B cell (primary cell): ENCODE measurements at places on chromosomes 11 and 22. TPM values are rescaled to one million over a fixed set of nuclear protein-coding genes. Genes with fewer than 3 reads are reported as not detected.

GRCh38 chr22:49894322-49895054, 23.8 kb downstream of the ALG12 start:
- no peak for DNase-seq

The POTEH gene
- polyA plus RNA-seq, result 0.24 TPM in 1 of 2 replicates, not detected in the other

DNA sequence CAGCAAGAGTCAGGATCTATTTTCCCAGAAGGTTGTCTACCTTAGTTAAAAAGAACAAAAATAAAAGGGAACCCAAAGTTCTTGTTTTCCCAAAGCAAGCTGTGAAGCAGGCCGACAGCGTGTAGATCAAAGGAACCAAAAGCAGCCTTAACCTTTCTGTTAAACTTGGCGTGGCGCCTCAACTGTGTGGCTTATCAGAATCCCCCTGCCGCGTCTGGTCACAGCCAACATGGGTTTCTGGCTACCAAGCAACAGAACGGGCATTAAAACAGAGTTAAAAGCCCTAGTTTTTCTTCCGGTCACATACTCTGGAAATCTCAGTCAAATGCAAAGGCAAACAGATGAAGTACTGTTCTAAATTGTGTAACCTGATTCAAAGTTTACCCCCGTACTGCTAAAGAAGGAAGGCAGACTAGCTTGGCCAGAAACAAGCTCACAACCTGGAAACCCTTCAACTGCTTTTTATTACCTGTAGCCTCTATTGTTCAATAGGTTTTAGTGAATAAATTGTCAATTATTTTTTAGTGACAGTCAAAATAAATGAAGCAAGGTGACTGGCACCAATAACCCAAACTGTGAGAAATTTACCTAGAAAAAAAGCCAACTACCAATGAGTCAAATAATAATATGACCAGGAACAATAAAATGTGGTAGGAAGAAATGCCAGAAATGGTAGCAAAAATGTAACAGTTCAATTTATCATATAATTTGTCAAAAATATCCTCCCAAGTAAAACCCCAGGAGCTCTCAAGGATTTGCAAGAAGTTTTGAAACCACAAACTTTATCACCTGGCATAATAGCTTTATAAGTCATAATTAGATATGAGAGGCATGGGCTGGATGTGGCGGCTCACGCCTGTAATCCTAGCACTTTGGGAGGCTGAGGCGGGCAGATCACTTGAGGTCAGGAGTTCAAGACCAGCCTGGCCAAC, 21.4 kb downstream of the CHKA start:
- peak; percentile 28 for DNase-seq

DNA sequence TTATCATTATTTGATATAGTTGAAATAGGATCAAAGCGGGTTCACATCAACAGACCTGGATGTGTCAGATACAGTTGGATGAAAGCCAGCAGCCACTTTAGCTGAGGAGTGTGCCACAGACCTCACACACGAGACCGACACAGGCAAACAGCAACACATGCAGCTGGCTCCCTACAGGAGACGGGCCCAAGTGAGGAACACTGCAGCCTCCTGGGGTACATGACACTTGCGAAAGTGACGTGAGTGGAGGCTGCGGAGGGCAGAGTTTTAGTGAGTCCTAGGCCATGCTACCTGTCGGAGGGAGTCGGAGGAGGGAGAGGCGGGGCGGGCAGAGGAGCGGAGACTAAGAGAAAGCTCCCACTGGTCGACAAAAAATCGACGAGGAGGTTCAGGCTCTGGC, 100.9 kb upstream of the BID start:
- DNase-seq, result no peak

DNA sequence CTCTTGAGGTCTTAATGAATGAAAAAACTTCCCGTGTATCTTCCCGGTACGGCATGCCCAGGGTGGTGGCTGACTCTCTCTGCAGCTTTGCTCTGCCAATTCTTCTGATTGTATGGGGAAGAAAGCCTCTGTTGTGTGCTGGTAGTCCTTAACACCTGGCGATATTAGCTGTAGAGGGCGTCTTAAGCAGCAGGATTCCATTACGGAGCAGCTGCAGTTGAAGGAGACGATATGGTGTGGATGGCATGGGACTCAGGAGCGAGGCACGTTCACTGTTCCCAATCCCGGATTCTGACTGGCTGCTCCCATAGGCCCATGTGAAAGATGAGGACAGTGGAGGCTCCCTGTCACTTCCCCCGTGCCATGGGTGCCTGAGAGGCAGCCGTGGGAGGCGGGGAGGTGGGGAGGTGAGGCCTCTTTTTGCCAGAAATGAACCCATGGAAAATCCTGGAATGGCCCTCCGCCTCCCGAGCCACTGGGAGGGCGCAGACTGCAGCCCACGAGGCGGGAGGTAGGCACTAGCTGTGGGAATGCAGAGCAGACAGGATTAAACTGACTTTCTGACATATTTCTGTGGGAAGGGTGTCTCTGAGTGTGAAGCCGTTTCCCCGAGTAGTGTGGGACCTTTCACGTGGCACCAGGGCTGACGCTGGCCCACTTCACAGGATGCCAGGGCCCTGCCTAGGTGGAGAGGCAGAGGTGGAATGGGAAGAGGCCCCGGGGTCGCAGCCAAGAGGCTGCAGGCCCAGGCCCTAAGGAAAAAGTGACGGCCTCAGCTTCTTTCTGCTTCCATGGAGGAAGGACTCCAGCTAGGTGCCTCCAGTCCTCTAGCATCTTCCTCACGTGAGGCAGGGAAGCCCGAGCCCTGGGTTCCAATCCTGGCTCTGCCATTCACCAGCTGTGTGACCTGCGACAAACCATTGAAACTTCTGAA, 121.4 kb upstream of the CD82 start:
- no peak for DNase-seq

DNA sequence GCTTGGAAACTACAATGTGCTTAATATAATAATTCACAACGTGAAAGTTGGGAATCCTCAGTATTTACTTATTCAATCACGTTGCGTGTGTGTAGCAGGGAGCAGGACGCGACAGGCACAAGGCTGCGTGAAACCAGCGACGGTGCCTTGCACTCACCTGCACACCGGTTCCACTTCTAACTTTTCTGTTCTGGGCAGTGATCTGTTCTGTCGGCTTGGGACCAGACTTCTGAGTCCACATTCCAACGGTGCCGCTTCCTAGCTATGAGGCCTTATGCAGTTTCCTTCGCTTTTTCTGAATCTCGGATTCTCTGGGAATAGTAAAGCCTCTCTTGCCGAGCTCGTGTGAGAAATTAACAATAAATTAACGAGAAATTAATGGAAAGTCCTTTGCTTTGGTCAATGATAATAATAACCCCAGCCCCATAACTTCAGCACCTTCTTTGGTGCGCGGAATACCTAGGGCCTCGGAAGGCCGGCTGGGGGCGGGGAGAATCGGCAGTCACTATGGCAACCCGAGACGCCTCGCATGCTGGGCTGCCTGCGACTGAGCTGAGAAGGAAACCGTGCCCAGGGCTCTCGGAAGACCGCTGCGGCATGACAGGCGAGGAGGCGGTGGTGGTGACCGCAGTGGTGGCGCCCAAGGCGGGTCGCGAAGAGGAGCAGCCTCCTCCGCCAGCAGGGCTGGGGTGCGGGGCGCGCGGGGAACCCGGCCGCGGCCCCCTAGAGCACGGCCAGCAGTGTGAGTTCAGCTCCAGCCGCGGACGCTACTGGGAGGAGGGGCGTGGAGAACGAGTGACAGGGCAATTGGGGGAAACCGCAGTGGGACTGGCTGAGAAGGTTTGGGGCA, at the start of gene C11orf97:
C11orf97 (plus strand) TSS at position 530 of the 850 bp plus-strand sequence; CDS start at position 598, 68 bp downstream.
- DNase-seq, result peak; percentile 55

DNA sequence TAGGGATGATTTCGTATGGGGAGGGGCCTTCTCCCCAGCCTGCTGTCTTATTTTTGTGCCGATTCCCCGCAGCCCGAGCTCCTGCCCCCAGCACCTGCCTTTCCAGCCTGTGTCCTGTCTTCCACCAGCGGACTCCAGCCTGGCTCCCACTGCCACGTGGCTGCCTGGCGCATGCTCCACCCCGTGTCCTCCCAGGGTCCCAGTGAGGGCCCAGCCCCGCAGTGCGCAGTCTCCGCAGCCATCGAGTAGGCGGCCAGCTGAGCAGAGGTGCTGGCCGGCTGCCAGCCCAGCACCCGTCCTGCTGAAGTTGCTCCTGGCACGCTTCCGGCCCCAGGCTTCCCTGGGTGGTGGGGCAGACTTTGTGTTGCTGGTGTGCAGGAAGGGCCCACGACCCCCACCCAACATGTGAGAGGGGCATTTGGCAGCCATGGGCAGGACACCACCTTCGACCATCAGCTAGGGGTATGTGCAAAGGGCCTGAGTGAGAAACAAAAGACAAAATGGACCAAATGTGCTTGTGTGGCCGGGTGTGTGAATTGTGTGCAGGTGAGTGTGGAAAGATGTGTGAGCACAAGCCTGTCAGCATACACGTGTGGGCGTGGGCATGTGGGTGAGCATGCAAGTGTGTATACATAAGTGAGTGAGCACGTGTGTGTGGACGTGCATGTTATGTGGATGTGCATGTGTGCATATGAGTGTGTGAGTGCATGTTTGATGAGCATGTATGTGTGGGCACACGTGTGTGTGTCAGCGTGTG, 55.9 kb downstream of the RTN4R start:
- DNase-seq, result no peak

The DUSP8 gene
- 7.2 and 24.0 TPM in 2 replicates for polyA plus RNA-seq

DNA sequence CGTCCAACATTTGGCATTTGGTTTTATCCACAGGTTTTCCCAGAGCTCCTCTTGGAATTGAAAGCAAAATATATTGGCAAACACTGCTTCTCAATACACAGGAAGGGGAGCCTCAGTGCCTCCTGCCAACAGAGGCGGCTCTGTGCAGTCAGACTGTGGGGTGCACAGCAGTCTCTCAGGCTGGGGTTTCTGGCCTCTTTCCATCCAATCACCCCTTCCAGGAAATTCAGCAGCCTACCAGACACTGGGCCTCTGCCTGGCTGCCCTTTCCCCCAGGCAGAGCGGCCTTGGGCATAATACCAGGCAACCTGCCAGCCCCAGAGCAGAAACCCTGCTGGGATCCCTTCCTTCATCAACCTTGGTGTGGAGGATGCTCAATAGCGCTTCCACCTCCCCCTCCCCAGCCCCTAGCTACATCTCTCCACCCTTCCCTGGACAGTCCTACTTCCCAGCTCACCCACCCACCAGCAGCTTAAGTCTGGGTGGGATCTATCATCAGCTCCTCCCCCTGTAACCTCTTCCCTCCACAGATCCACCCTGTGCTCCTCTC, 17.8 kb upstream of the RAPSN start:
- DNase-seq, result no peak

- DNase-seq, result no peak
These were observed 56.8 kb downstream of the MTMR2 start for GRCh38 chr11:95867105-95867504.

The WT1 gene
- polyA plus RNA-seq, result not detected in 2 replicates
